Activated CD8-positive, alpha-beta memory T cell treated with anti-CD3 and anti-CD28 coated beads for 48 hours (primary cell): ENCODE measurements at places on chromosomes 3 and 15.

- DNase-seq = no peak
Observed at GRCh38 chr15:49750553-49750952, 129.7 kb downstream of the DTWD1 start.

DNA sequence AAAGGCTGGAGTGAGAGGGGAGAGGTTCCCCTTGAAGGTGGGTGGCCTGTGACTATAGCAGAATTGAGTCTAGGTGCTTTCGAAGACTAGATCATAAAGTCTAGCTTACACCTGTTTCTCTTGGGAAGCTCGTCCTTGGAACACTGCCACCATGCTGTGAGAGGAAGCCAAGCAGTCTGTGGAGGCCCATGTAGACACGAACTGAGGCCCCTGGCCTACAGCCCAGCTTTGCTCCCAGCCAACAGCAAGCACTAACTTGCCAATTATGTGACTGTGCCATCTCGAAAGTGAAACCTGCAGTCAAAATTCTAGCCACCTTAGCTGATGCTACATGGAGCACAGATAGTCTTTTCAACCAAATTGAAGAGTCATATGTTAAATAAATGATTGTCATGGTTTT lies 190.5 kb upstream of the NECTIN3 start:
- no peak for DNase-seq

DNA sequence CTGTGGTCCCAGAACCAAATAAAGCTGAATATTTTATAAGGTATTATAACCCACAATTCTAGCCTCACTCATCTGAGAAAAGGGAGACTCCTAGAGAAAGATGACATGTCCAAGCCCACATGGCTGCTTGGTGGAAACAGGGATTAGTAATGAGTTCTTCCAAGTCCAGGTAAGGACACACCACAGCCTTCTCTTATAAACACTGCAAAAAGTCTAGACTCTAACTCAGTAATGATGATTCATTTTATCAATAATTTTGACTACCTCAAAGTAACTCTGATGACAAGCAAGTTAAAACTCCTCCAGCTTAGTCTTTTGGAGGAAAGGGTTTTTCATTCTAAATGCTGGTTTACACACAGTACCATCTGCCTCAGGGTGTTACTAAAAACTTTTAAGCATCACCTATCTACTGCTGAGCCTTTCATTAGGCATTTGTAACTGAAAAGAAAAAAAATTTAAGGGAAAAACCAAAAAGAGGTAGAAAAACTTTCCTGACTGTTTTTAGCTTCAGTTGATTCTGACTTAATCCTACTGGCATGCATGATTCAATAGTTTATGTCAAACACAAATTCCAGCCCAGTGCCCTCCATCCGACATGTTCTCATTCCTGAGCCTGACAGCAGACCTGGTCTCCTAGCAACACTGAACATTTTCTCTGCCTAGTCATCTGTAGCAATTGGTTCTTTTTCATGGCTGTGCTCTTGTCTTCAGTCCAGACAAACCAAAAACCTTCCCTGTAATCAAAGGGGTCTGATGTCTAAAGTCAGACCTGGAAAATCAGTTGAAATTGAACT lies 43.9 kb downstream of the P3H2 start:
- DNase-seq = no peak

DNA sequence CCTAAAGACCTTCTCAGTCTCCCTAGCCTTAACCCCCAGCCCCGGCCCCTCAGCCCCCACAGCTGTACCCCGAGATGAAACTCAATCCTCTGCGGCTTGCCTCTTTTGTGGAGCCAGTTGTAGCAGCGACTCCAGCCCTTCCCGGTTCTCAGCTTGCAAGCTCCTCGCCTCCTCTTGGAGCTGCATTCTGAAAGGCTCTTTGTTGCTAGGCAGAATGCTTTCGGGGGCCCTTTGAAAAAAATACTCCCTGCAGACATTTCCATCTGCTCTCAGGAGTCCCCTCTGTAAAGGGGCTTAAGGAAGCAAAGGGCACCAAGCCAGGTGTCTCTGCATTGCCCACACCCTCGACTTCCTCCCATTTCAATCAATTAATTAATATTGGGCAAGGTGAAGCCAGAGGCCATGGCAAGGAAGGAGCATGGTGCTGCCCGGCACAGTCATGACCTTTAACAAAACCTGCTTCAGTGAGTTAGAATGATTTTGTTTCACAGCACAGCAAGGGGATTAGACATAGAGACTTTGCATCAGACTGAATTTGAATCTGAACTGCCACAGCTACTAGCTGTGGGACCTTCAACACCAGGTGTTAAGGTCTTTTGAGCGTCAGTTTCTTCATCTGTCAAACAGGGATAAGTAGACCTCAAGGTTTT lies 65.5 kb downstream of the SRGAP3 start:
- DNase-seq = no peak

DNA sequence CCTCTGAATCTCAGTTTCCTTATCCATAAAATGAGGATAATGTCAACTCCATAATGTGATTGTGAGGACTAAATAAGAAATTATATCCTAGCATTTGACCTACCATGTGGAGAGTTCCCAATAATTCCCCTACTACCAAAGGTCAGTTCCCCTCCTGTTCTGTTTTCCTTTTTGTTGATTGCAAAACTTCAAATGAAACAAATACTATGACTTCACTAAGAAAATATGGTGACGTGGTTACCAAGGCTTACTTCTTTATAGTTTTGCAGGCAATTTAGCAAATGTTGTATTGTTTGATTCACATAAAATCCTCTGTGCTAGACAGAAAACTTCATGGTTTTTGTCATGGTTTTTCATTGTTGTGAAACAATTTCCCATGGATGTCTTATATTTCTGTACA lies 153.8 kb upstream of the RORA start:
- DNase-seq = no peak

GRCh38 chr15:55917881-55918296 lies 75.5 kb downstream of the NEDD4 start:
- no peak for DNase-seq

- DNase-seq = no peak
Observed at GRCh38 chr3:15942462-15942861, 144.7 kb upstream of the ANKRD28 start.

GRCh38 chr3:69784954-69785514 lies 45.8 kb downstream of the MITF start:
- no peak for DNase-seq

DNA sequence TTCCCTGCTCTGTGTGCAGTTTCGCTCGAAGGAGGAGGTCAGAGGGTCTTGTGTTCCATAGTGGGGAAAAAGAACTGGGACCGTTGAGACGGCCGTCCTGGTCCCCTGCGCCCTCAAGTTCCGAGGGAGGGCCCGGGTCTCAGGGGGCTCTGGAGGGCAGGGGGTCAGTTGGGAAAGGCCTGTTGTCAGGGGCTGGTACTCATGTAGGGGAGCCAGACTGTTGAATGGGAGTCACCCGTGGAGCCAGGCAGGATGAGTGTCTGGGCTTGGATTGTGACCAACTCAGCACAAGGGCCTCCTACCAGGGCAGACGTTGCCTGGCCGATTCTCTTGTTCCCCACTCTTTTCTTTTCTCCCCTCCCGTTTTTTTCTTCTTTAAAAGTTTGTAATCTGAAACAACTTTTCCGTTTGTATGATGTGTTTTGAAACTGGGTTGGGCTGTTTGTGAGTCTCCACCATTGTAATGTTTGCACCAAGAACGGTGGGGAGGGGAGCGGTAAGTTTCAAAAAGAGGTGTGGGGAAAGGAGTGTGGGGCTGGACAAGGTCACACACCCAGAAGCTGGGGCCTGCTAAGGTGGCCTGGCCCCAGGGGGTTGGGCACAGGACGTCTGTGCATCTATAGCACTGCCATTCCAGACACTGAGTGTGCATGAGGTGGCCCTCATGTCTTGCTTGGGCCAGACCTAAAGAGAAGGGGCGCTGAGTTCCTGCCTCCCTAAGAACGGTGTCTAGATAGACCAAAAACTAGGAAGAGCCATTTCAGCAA lies 1.1 kb downstream of the CMTM7 start:
- no peak for DNase-seq

DNA sequence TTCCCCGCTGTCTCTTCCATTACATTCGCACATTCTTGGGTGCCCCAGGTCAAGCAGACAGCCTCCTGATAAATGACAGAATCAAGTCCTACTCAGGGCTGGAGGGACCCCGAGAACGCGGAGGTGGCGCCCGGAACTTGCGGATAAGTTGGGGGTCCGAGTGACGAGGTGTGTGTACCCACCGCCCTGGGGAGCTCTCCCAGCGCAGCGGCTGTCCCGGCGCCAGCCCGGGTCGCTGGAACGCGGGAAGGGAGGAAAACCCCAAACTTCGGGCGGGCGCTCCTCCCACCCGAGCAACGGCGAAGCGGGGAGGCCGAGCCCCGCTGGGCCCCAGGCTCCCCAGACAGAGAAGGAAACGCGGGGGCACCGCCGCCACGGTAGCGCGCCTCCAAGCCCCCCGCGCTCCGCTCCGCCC lies 550 bp downstream of the CLN6 start:
- DNase-seq = no peak

DNA sequence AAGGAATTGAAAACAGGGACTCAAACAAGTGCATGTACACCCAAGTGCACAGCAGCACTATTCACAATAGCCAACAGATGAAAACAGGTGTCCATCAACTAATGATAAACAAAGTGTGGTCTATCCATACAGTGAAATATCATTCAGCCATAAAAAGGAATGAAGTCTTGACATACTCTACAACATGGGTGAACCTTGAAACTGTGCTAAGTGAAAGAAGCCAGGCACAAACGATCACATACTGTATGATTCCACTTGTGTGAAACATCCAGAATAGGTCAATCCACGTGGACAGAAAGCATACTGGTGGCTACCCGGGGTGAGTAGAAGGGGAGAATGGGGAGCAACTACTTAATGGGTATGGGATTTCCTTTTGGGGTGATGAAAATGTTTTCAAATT lies 29.6 kb upstream of the PLXND1 start:
- no peak for DNase-seq

DNA sequence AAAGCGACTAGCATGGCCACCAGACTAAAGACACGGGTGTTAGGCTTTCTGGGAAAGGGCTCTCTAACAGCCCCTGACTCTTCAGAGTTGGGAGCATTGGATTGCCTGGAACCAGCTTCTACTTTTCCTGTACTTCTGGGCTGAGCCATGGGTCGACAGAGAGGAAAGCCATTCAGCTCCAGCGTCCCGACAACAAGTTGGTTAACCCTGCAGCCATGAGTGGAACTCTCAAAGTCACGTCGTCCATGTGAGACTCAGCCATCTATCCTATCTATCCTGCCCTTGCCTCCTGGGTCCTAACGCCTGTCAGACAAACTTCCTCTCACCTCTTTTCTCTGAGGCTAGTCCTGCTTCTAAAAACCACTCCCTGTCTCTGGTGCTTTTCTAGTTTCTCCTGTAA lies 32.6 kb upstream of the TBC1D5 start:
- DNase-seq = no peak
